Stimulated activated CD4-positive, alpha-beta T cell treated with anti-CD3 and anti-CD28 coated beads, TNF-alpha, amount 100 ng/mL, for 1 hour (primary cell): ENCODE measurements at places on chromosomes 16 and 17.

- DNase-seq: no peak
Observed at GRCh38 chr17:51703361-51704341, 443.3 kb downstream of the UTP18 start.

GRCh38 chr17:78885956-78886355, 17.0 kb downstream of the CEP295NL start:
- DNase-seq: no peak

- no peak for DNase-seq
Observed at GRCh38 chr17:15928286-15928785, 16.6 kb upstream of the ADORA2B start.

- DNase-seq: no peak
Observed at GRCh38 chr17:77356690-77357201, 216.0 kb downstream of the SEC14L1 start.

DNA sequence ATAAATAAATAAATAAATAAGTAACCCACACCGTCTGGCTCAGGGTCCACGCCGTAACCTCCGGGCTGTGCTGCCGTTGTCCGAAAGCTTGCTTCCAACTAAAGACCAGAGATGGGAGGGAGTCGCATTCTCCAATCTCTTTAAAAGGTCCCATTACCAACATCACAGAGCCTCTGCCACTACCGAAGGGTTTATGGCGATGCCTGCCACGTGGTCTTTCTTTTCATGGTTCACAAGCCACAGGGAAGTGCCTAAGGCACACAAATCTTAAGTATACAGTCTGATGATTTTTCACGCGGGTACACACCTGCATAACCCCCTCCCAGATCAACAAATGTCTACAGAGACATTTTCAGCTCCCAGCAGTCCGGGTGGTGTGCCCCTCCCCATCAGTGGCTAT, 1.4 kb downstream of the COTL1 start:
- no peak for DNase-seq

DNA sequence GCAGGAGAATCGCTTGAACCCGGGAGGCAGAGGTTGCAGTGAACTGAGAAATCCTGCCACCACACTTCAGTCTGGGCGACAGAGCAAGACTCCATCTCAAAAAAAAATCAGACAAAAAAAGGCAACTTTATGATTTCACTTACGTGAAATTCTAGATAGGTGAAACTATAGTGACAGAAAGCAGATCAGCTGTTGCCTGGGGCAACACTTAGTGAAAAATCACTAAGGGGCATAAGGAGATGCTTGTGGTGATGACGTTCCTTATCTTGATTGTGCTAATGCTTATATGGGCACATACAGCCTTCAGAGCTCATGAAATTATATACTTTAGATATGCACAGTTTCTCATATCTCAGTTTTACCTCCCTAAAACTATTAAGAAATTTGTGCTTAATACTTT, 41.6 kb upstream of the SLC5A10 start:
- DNase-seq: no peak

GRCh38 chr17:32882734-32883133, 5.8 kb upstream of the MYO1D start:
- DNase-seq: no peak

DNA sequence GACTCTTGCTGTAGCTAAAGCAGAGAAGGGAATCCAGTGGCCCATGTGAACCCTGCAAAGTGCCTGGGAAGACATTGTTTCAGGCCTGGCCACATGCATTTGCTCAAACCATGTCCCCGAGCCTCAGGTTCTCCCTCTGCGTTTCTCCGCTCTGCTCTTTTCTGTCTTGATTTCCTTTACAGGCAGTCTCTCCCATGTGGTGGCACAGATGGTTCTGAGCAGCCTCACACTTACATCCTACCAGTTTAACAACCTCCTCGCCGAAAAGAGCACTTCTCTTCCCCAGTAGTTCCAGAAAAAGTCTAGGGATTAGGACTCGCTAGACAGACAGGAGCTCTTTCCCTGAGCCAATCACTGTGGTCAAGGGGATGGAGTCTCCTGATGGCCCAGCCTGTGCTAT, 28.3 kb upstream of the MYH10 start:
- no peak for DNase-seq

DNA sequence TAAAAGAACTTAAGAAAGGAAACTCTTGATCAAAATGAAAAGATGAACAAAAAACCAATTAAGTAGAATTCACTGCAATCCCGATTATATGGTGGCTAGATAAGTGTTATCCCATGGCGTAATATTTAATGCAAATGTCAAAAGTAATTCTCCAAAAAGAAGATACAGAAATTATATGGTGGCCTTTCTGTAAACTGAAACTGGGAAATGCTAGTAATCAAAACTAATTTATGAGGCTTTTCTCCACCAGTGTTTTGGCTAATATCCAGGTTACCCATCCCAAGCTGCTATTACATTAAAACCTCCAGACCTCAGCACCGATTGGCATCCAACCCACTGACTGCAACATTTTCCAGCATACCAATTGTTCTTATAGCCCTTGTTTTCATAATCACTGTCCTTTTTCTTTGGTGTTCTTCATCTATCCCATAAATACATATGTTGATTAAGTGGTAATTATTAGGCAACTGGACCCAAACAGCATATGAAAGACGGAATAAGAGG, 77.2 kb upstream of the TNRC6A start:
- DNase-seq: no peak

DNA sequence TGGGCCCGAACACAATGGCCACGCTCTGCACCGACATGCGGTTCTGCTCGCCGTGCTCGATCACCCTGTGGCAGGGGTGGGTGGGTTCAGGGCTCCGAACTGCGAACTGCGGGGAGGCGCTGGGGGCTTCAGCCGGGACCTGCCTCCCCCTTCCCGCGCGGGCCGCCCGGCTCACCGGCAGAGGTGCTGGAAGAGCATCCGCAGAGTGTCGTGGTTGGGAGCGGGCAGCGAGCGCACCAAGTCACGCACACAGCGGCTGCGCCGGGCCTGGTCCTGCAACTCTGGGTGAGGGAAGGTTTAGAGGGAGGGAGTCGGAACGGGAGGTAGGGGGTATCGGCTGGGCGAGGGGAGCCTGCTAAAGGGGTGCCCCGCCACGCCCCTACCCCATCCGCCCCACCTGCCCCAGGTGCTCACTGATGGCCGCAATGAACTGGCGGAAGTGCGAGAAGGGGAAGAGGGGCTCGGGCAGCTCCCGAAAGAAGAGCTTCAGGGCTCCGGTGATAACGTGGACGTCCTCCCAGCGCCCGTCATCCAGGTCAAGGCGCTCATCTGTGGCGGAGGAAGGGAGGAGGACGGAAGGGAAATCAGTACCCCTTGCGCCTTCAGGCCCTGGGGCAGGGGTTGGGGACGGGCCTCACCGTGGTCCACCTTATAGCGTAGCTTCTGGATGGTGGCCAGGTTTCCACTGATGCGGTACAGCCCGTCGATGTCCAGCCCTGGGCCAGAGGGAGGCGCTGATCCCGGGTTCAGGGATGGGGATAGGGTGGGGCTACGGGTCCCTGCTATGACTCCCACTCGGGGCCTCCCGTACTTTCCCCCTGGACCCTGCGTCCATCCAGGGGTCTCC, 36.9 kb downstream of the ARHGAP27 start:
- DNase-seq: no peak

DNA sequence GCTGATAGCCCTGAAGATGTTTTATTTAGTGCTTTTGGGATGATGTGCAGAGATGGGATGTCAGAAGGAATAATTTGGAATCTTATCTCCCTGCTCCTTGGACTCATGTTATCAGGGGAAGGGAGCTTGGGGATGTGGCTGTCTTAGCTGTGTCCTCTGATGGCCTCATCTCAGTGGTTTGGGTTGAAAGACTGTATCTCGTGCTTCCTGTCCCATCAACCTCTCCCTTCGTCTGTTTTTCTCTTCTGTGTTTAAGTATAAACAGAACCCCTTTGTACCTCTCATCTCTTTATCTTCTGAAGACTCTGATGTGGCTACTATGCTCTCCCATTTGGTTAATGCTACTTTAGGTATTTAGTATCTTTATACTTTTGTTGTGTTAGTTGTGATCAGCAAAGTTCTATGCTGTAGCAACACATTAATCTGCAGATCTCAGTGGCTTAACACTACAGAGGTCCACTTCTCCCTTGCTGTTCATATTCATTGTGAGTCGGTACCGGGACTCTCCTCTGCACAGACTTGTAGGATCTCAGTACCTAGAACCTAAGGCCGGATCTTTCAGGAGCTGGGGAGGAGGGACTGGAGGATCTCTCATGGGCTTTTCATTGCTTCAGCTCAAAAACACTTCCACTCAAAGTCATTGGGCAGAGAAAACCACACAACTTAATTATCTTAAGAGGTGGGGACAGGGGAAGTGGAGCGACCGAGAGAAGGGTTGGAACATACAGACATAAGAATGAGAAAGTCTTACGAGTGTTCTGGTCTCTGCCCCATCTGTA, 28.8 kb downstream of the PRKCA start:
- DNase-seq: no peak

DNA sequence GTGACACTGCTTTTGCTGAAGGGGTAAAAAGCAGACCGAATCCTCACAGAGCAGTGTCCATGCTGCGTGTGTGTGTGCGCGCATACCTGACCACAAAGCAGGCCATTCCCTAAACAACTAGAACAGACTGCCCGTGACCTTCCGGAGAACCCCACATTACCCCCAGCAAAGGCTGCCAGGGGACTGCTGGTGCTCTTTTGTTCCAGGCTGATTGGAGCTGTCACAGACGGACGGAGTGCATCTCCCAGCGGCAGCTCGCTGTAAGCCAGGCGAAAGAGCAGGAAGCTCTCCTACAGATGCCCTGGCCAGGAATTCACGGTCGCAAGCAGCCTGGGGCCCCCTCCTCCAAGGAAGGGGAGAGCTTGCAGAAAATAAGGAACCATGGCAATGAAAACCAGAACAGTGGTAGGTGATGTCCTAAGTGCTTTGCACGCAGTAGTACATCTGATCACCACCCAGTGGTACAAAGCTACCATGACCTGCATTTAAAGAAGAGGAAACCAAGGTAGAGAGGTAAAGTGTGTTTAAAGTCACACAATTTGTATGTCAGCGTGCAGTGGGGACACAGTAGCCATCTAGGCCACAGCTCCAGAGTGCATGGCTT, 153.4 kb upstream of the DYNLRB2 start:
- no peak for DNase-seq

DNA sequence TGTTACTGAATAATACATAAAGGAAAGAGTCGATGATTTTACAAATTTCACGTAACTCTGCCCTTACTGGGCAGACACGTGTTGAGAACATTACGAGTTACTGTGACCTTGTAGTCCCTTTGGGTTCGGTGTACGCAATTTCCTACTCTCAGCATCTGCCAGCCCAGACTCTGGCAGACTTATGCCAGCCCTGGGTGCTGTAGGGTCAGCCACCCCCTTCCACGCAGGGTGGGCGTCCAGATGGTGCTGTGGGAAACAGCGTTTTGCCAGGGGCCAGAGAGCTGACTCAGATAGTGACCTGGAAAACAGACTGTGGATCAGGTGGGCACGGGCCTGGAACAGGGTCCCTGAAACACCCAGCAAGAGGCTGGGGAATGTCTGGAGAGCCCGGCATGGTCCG, 148.9 kb downstream of the RPTOR start:
- DNase-seq: no peak

DNA sequence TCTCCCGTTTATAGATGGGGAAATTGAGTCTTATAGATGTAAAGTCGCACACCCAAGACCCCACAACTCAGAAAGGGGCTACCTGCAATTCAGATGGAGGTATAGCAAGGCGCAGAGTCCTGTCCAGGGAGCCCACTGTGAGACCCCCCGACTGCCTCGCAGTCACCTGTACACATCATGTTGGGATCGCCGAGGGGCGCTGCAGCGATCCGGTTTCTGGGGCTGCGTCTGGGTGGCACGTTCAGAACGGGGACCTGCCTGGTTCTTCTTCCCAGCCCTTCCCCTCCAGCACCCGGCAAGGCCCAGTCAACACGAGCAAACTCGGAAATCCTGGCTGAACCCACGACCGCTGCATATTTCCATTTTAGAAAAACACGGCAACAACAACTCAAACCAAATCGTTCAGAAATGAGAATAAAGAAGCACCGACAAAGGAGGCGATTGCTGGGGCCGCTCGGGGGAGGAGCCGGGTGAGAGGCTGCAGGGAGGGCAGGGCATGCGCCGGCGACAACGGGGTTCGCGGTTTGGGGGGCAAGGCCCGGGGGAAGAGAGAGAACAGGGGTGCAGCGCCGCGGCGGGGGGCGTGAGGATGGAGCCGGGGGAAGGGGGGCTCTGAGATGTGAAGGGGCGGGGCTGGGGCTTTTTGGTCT, 643 bp downstream of the HSDL1 start:
- no peak for DNase-seq

DNA sequence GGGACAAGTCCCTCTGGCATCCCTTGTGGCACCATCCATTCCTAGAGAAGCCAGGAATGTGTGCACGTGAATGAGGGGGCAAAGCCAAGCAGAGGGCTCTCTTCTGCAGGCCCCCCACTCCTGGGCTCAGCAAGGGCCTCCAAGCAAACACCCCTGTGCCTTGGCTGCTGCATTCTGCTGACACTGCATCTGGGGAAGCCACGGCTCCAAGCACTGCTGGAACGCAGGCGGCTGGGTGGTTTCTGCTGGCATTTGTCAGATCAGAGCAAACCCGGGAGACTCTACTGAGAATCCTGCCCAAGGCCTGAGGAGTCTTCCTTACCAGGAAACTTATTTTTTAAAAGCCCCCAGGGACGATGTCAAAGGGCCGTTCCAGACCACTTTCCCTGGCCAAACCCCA, 23.3 kb downstream of the ATP6V0D1 start:
- no peak for DNase-seq

- DNase-seq: no peak
Observed at GRCh38 chr17:69715656-69716055, 301.2 kb downstream of the MAP2K6 start.

DNA sequence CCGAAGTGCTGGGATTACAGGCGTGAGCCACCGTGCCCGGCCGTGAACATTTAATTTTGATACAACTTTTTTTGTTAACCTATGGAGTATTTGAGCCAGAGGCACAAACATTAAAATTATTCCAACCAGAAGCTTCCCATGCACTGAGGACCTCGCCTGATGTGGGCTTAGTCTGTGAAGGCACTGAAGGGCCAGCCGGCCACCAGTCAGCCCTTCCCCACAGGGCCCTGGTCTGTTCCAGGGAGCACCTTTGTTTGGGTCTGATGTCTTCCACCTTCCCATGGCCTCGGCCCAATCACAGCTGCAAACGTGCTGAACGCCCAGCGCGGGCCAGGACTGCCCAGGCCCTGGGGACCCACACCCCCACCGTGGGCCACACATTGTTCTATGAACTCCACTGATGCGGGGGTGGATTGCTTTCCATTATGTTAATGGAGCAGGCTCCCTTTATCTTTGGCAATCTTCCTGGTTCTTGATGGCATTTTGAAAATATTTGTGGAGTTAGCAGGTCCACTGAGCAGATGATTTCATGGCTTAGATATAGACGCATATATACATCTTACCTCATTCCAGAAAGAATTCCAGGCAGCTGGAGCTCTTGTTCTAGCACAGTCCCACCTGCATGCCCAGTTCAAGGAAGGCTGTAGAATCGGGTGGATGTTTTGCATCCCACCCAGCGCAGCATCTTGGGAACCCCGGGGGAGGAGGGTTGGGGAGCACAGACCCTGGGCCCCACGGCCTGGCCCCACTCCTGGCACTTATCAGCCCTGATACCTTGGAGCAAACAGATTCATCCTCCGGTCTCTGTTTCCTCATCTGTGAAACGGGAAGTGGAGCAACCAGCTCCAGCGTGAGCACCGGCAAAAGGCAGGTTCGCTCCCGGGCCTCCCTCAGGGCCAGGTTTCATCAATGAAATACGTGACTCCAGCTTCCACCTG, 14.5 kb downstream of the SPIRE2 start:
- DNase-seq: no peak

GRCh38 chr17:65749479-65749878, 188.0 kb upstream of the AXIN2 start:
- DNase-seq: no peak
